ENCODE measurements at places on chromosomes 7 and 10.

DNA sequence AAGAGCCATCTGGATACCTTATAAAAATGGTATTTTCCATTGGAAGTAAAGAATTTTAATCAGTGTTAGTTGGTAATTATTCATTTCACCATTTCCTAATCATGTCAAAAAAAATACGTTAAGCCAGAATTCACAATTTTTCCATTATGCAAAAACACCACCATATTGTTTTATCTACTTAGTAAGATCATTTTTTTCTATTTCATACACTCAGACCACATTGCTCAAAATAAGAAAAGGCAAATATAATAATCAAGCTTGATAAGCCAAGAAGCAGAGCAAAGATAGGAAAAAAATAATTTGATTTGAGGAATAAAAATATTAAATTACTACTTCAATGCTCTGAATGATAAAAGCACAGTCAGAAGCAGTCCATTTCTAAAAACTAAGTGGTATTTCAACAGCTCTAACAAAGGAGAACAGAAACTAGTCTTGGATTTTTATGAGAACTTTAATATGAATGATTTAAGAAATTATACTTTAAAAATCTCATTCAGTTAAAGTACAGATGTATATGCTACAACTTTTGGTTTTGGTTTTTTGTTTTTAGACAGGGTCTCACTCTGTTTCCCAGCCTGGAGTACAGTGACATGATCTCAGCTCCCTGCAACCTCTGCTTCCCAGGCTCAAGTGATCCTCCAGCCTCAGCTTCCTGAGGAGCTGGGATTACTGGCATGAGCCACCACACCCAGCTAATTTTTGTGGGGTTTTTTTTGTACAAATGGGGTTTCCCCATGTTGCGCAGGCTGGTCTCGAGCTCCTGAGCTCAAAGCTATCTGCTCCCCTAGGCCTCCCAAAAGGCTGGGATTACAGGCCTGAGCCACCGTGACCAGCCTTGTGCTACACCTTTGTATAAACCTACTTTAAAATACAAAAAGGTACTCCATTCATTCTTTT lies 46.6 kb downstream of the LRRN3 start:
- DNase-seq, result peak; percentile 9

GRCh38 chr7:22653951-22654350 lies 73.0 kb upstream of the IL6 start:
- no peak for DNase-seq

DNA sequence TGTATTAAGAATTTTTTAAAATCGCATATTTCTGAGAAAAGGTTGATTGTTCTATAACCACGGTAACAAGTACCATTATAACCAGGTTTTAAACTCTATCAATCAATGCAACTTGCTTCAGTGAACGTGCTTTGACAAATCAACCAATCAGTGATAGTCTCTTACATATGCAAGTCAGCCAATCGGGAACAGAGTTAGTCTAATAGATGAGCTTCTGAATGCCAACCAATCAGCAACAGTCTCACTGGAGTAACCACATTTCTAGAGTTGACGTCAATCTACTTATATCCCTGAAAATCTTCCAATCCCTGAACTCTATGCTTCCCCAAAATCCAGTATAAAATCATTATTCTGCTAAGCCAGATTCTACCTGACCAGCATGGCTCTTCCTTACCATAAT lies 44.7 kb upstream of the TRUB1 start:
- no peak for DNase-seq

DNA sequence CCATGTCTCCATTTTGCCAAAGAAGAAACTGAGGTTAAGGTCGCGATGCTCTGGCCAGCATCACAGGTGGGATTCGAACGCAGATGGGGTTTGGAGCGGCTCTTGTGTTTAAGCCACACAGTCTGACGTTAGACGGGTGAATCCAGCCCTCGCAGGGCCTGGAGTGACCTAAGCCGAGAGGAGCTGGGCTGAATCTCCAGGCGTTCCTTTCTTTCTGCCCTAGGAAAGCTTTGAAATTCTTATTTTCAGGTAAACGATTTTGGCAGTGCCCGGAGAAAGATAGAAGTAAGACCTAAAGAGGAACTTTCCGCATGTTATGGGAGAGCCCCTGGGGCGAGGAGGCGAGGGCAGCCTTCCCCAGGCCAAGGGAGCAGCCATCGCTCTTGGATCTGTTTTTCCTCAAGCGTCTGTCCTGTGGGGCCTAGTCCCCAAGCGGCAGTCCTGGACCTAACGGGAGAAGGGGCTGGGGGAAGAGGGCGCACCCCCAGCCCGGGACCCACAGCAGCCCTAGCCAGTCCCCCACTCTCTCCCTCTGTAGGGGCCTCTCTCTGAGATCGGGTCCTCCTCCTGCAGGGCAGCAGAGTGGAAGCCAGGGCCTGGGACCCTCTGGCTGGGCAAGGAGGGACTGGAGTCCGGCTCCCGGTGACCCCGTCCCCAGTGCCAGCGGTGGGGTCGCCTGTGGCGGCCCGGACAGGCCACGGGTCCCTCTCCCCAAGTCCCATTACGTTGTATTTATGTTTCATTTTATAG lies 8.9 kb upstream of the LBX1 start:
- DNase-seq, result no peak

DNA sequence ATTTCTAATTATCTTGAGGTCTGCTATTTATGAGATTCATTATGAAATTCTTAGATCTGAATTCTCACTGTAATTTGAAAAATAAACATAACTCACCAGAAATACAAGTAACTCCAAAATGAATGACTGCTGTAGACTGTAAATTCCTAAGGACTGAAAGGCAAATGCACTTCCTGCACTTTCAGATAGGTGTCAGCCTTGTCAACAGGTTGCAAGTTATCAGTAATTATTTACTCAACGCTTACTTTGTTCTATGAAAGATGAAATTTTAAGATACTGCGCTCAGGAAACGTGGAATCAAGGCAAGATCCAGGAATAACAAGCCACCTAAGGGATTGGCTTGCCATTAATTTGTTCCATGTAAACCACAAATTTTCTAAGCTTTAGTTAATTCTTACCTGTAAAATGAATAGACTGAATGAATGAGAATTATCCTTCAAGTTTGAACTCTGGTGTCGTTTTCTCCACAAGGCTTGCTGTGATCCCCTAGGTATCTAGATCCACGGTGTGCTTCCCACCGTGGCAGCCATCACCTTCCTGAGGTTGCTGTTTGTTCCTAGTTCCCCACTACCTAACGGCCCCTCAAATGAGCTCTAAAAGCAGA lies 12.6 kb downstream of the DHX32 start:
- DNase-seq, result no peak

- DNase-seq, result no peak
Observed at GRCh38 chr7:143379611-143380259, 1.4 kb upstream of the ZYX start.

- DNase-seq, result no peak
Observed at GRCh38 chr10:102420181-102420713, 389 bp upstream of the FBXL15 start.

DNA sequence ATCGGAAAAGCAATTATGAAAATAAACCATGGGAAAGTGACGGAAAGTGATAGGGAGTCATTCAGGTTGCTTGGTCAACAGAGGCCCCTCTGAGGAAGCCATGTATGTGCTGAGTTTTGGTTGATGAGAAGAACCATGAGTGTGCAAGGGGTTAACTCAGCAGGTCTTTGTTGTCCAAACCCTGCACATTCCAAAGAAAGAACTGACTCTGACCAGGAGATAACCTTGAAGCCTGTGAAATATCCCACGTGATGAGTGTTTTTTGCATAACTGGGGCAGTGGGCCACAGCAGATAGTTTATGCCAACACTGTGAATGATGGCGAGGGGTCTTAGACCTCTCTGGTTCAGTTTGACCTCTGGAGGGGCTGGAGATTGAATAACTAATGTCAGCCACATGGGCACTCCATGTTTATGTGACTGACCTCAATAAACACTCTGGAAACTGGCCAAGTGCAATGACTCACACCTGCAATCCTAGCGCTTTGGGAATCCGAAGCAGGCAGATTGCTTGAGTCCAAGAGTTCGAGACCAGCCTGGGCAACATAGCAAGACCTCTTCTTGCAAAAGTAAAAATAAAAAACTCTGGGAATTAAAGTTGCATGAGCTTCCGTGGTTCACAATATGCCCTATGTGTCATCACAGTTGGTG lies 154.0 kb upstream of the FOXK1 start:
- no peak for DNase-seq

DNA sequence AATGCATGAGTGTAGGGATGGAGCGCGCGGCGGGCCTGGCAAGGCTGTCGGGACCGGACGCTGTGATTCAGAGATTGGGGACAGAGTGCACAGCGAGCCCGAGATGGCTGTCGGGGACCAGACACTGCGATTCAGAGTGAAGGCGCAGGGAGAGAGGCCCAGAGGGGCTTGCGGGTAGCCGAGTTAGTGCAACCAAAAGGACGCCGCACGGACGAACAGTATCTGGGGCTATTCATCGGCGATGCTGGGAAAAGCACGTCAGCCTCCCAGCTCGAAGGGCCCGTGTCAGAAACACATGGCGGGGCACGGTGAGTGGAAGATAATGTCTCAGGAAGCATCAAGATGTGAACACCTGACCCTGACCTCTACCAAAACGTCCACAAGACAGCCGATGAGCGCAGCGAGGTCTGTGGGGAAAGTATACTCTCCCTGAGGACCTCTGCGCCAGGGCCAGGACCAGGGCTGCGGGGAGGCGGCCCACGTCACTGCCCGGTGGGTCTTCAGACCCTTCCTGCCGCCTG lies 215.8 kb downstream of the ZMYND11 start:
- no peak for DNase-seq

GRCh38 chr7:102061981-102062390 lies 224.7 kb upstream of the SH2B2 start:
- no peak for DNase-seq

DNA sequence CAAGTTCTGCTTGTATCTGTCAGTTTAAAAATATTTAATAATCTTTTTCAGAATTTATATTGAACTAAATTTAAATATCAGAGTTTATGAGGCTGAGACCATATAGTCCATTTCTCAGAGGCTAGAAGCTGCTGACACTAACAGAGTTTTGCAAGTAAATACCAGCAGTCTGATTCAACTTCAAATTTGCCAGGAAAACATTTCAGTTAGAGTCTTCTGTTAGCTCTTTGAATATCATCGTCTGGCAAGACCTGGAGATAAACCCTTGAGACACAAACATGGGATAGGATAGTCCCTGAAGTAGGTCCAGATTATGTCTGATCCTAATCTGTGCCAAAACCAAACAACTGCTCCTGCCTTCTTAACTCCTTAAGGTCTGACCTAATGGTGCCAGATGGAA lies 472.8 kb upstream of the STEAP1 start:
- DNase-seq, result no peak

All from stimulated activated CD8-positive, alpha-beta memory T cell treated with anti-CD3 and anti-CD28 coated beads, Interleukin-2, amount 100 ng/mL, for 48 hours (primary cell).